Fibroblast of skin of right quadriceps (primary cell): ENCODE measurements at places on chromosomes 11 and 22.

GRCh38 chr11:122007601-122008071 lies 108.4 kb downstream of the BLID start:
- DNase-seq, result peak; percentile 8

DNA sequence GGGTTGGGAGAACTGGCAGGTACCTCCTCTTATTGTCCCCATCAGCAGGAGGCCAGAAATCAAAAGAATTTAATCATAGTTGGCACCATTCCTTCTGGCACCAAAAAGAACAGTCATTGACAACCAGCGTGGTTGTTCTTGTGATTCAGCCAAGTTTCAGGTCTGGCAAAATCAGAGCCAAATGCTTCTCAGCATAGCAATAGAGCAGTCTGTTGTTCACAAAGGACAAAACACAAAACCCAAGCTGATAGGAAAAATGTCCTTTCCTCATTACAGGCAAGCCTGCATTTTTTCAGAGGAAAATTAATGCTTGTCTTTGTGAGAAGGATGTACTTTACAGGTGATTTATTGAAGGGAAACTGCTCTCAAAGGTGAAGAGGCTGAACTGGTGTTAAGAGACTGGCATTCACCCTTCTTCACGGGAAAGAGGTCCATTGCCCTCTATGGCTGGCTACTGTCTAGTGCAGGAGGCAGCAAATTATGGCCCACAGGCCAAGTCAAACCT lies 241.8 kb upstream of the ARHGAP42 start:
- no peak for DNase-seq

GRCh38 chr22:24465566-24465965 lies 29.6 kb upstream of the UPB1 start:
- peak; percentile 66 for DNase-seq

- peak; percentile 13 for DNase-seq
Measured at GRCh38 chr11:504053-504993, 2.7 kb downstream of the RNH1 start.

DNA sequence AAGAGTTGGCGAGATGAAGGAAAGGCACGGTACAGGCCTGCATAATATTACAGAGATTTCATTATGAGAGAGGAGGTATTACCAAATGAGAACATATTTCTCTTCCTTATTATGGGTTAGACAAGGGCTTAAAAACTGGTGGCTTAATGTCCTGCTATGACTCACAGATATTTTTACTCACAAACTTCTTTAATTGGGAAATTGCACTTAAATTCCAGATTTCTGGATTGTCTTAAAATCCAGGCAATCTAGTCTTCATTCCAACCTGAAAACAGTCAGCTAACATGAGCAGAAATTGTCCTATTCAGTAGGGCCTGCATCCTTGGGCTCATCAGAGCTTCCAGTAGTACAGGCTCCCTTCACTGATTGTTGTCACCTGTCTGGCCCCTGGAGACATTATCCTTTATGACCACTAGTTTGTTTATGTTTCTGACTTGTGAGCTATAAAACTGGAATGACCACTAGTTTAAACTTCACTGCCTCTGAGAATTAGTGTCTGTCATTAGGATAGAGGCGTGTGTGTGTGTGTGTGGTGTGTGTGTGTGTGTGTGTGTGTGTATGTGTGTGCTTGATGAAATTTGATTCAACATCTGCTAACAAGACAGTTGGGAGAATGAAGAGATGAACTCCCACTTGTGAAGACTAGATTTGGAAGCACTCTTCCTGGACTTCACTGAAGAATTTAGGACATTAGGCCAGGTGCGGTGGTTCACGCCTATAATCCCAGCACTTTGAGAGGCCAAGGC lies 25.1 kb downstream of the DBX1 start:
- peak; percentile 19 for DNase-seq
